ENCODE measurements at places on chromosomes 16 and 17.

DNA sequence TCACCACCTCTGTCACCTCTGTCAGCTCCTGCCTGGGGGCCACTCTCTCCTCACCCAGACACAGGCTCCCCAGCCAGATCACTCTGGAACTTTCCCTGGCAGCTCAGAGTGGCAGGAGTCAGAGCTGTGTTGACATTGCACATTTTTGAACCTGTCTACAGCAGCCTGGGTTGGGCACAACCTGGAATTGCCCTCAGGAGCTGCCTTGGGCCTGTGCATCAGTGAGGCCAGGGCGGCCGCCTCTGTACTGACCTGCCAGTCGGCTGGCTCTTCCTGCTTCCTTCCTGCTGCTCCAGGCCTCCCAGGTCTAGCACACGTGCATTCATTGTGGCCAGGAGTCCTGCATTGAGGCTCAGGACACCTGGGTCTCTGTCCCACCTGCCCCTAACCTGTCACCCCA, 14.2 kb upstream of the TMEM11 start:
- DNase-seq = no peak

GRCh38 chr16:77298418-77299360, 99.5 kb downstream of the SYCE1L start:
- peak; percentile 78 for DNase-seq

GRCh38 chr16:56475201-56475600, 23.8 kb downstream of the OGFOD1 start:
- DNase-seq = no peak

- DNase-seq = no peak
Observed at GRCh38 chr16:28548306-28548802, 5.4 kb upstream of the SGF29 start.

DNA sequence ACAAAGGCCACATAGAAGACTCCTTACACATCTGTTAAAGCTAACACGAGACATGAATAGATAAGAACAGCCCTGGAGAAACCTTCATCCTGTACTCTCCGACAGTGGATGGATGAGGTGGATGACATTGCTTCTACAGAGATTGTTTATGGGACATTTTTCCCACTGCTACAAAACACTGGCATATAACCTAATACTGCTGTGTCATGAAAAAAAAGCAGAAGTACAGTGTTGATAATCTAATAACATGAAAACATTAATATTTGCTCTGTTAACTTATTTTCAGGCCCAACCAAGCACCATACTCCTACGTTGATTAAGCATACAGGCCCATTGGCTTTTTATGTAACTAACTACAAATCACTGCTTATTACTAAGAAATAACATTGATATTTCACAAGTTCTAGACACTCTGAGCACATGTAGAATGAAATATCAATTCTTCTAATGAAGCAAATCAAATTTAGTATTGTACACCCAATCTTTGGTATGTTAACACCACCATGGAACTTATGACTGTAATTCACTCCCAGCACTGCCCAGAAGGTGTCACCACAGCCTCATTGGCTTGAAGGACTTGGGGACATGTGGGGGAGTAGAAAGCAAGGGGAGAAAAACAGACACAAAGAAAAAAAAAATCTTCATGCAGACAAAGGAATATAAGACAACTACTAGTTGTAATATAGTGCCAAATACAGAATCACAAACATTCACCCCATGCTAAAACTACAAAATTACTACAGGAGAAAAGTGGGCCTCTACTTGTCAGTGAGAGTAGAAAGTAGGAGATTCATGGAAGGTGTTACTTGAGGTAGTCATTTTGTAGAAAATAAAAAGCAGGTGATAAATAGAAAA, 330.0 kb upstream of the PMFBP1 start:
- peak; percentile 70 for DNase-seq

DNA sequence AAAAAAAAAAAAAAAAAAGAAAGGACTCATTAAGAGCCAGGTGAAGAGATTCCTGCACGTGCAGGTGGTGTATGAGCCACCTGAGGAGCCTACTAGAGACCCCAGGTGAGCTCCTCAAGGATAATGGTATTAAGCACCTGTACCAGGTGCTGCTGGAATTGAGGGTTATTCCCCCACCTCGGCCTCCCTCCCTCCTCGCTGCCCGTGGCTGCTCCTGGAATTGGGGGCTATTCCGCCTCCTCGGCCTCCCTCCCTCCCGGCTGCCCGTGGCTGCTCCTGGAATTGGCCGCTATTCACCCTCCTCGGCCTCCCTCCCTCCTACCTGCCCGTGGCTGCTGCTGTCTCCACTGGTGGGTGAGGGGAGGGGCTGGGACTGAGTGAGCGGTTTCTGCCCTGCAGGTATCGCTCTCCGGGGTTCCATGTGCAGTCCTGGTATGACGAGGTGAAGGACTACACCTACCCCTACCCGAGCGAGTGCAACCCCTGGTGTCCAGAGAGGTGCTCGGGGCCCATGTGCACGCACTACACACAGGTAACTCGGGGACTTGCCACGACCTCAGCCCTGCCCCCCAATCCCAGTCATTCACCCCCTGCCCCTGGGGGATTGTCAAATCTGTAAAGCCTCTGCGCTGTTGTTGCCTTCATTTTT, 29.3 kb downstream of the CRISPLD2 start:
- no peak for DNase-seq

DNA sequence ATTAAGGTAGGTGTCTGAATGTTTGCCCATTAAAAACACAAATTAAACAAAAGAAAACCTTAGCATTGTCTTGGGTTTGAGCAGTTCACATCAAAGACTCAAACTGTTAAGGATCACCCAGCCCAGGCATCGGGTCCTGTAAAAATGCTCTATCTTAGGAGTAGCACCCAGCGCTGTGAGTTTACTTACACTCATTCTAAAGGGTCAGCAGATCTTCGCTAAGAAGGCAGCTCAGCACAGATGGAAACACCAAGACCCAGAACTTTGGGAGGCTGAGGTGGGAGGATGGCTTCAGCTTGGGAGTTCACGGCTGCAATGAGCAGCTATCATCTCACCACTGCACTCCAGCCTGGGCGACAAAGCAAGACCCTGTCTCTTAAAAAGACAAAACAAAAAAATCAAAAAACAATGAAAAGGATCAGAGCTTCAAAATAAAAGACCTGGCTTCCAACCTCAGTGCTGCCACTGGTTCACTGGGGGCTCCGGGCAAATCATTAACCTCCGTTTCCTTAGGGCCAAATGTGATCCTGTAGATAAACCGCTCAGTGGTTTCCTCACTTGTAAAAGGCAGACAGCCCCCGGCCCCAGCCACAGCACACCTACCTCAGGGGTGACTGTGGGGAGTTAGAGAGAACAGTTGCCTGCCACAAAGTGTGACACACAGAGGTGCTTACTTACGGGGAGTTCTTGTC, 11.1 kb downstream of the COG1 start:
- DNase-seq = no peak

- DNase-seq = no peak
Observed at GRCh38 chr17:74172700-74173099, 30.8 kb upstream of the RPL38 start.

- DNase-seq = no peak
Observed at GRCh38 chr17:75417054-75417580, 11.6 kb upstream of the GRB2 start.

GRCh38 chr17:627051-627450, 87.6 kb downstream of the VPS53 start:
- DNase-seq = no peak

GRCh38 chr16:58212824-58213655, 15.1 kb upstream of the CSNK2A2 start:
- no peak for DNase-seq

DNA sequence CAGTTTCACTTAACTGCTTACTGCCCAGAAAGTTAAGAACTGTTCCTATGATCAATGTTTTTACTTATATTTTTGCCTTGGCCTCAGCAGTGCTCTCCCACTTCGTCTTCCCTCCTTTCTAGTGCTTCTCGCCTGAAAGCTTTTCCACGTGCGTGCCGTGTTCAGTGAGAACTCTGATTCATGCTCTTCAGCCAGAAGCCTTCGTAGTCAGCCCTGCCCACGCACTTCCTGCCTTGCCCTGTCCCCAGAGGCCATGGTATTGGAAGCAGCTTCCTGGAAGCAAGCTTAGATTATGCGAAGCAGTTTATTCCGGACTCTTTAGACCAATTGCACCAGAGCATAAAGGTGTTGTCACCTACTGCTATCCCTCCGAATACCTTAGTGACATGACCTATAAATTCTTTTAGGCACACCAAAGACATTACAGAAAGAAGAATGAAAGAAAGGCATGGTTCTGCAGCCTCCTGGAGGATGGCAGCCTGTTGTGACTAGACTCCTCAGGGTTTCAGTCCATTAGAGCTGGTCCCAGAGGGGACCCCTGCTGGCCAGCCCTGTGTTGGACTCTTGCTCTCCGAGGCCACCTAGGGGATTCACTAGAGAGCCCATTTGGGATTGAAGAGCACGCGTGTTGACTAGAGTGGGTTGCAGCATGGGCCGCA, 105.2 kb downstream of the RPTOR start:
- DNase-seq = peak; percentile 42

DNA sequence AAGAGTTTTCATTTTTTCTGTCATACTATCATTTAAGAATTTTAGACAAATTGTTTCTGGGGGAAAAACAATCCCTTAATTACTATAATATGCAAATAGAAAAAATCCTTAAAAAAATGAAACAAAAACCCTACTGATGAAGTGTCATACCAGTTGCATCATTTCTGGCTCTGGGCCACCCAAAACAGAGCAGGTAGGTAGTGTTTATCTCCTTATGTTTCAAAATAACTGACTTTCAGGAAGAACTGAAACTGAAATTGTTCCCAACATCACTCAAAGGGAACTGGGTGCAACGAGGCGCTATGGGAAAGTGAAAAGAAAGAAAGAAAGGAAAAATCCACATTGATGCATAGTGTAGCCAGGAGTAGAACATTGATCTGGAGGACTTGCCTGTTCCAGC, 653.1 kb upstream of the SOX9 start:
- DNase-seq = peak; percentile 52

DNA sequence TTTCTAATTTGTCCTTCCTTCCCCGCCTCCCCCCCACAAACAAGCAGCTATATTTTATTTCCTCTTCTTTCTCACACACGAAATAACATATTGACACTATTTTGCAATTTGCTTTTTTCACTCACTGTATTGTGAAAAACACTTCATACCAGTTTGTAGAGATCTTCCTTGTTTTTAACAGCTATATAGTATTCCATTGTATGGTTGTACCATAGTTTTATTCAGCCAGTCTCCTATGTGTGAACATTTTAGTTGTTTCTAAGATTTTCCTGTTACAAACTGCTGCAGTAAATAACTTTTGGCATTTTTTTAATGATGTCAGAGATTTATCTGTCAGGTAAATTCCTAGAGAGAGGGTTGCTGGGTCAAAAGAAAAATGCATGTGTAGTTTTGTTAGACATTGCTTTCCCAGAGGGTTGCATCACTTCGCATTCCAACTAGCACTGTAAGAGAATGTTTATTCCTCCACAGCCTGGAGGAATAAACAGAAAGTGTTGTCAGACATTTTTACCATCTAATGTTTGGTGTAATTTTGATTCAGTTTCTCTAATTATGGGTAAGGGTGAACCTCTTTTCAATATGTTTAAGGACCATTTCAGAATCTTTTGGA, 101.2 kb downstream of the MRTFB start:
- DNase-seq = no peak

DNA sequence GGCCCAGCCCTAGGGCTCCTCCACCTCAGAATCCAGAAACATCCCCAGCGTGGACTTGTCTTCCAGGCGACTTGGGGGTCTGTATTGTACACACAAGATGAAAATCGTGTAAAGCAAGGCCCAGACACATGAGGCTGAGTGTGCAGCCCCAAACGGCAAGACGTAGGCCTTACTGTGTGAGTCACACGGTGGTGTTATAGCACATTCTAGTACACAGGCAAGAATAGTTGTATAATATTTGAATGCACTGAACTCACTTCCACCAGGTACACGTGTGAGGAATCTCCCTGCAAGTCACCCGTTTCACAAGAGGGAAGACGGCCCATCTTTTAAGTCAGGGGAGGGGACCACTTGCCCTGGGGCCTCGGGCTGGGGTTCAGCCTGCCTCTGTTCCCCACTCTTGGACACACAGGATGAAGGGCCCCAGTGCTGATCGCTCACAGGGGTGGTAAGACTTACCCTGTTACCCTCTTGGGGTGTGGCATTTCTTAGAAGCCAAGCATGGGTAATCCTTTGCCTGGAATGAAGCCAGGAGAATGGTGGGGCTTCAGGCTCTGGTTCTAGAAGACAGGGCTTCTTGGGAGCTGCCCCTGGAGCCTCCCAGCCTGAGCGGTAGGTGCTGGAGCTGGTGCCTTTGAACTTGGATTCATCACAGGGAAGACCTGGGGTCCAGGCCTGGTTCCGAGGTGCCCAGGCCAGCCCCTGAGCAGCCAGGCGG, 71.3 kb downstream of the SREBF1 start:
- DNase-seq = no peak

Data from Calu3 (cell line).